Chondrocyte (in vitro differentiated cells): ENCODE measurements at places on chromosomes 12 and 14. TPM values are rescaled to one million over a fixed set of nuclear protein-coding genes. Genes with fewer than 3 reads are reported as not detected.

Gene CMA1
- total RNA-seq: not detected in 3 replicates

Gene ALX1
- 1.4 to 3.3 TPM (median 3.2 TPM) in 3 replicates for total RNA-seq

Gene DCN
- total RNA-seq: 723 to 2,473 TPM (median 743 TPM) in 3 replicates

- H3K27me3 ChIP-seq: peaks cover 12% of the 10 kb centered on the region
- DNase-seq: no peak
- no peaks in the 10 kb centered on the region for H3K36me3 ChIP-seq
- H3K4me1 ChIP-seq: no peaks in the 10 kb centered on the region
These were observed 21.7 kb upstream of the RFC5 start for GRCh38 chr12:117994551-117995438.

DNA sequence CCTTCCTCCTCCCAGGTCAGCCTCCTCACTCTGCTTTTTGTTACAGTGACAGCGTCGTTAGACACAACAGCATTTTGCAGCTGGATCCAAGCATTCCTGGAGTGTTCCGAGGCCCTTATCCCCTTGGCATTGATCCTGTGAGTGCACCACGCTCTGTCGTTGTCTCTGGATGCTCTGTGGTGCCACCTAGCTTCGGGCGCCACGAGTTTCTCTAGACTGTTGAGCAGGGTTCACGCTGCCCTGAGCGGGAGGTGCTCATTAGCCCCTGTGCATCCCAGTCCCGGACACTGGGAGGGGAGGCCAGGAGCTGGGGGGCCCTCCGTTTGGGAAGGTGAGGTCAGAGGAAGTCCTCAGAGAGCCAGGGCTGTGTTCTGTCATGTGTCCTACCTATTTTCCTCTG is 17.3 kb upstream of the DNAH10 start:
- no peaks in the 10 kb centered on the region for H3K4me1 ChIP-seq
- no peak overlapping the region for H3K4me3 ChIP-seq

- H3K4me1 ChIP-seq: peaks cover 22% of the 10 kb centered on the region
- no peak overlapping the region for H3K27ac ChIP-seq
- H3K36me3 ChIP-seq: no peaks in the 10 kb centered on the region
These were observed 36.8 kb upstream of the TUBA1A start for GRCh38 chr12:49225576-49226166.

DNA sequence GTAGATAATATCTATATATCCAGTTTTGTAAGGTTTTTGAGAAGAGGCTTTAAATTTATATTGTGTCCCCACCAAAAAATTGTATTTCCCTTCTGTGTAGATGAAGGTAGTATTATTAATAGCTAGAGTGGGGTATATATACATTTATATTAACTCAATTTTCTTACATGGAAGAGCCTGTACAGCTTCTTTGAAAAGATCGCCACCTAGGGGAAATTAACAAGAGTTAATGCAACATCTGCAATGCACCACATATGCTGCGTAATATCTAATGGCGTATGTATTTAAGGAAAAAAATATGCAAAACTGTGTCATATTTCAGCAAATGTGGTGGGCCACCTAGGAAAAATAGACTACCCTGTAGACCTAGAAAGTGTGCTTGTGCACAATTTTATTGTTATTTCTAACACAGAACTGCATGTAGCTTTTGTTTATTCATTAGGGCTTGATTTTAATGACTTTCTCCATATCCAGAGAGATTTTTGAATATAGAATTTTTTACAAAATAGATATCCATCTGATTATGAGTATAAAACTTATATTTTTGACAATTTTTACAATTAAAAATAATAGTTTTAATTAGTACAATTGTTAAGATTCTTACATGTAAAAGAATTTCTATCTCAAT is 14.0 kb downstream of the CCER1 start:
- no peak overlapping the region for H3K27ac ChIP-seq
- no peaks in the 10 kb centered on the region for H3K36me3 ChIP-seq
- DNase-seq: no peak
- peaks cover 20% of the 10 kb centered on the region for H3K4me1 ChIP-seq

DNA sequence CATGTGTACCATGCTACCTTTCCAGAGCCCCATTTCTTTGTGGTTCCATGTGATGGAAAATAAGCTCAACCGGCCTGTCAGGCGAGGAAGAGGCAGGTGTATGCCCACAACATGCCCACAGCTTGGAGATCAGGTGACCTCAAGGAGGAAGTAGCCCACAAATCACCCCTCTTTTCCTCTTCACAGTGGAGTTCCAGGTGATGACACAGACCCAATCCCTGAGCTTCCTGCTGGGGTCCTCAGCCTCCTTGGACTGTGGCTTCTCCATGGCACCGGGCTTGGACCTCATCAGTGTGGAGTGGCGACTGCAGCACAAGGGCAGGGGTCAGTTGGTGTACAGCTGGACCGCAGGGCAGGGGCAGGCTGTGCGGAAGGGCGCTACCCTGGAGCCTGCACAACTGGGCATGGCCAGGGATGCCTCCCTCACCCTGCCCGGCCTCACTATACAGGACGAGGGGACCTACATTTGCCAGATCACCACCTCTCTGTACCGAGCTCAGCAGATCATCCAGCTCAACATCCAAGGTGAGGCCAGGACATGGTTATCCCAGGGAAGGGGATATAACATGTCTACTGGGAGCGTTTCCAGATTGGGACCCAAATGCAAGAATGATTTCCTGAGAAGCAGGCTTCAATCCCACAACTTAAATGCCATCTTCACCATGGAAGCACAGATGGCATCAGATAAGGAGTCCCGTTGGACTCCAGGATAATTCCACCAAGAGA is 5.5 kb downstream of the TAPBPL start:
- H3K4me1 ChIP-seq: peaks cover 5% of the 10 kb centered on the region
- H3K27me3 ChIP-seq: no peaks in the 10 kb centered on the region
- DNase-seq: no peak
- H3K4me3 ChIP-seq: no peak overlapping the region
- peaks cover 27% of the 10 kb centered on the region for H3K36me3 ChIP-seq
- no peak overlapping the region for H3K27ac ChIP-seq

DNA sequence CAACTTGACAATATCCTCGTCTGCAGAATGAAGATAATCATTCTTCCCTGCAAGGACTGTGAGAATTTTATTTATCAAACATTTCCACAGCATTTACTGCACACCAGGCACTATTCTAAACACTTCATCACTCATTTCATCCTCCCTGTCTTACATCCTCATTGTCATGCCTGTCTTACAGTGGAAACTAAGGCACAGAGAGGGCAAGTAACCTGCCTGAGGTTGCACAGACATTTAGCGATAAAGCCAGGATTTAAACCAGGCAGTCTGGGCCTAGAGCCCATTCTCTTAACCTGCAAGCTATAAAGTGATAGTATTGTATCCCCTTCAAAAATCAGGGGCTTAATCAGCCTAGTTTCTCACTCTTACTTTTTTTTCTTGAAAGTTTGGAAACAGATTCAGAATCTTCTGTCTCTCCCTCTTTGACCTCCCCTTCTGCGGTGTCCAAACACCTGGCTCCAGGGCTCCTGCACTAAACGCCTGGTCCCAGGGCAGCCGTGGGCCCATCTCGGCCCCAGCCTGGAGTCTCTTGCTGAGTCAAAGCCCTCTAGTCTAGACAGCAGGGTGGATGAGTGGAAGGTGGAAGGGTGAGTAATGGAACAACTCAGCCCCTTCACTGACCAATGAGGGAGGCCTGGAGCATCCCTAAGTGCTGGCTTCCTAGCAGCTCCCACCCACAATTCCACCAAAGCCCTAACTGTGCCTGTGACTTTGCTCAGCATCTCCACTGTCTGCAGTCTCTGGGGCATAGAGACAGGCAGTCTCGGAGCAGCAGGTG is 12.5 kb downstream of the ISM2 start:
- DNase-seq: no peak
- no peaks in the 10 kb centered on the region for H3K27me3 ChIP-seq
- H3K27ac ChIP-seq: no peak overlapping the region
- H3K36me3 ChIP-seq: no peaks in the 10 kb centered on the region

DNA sequence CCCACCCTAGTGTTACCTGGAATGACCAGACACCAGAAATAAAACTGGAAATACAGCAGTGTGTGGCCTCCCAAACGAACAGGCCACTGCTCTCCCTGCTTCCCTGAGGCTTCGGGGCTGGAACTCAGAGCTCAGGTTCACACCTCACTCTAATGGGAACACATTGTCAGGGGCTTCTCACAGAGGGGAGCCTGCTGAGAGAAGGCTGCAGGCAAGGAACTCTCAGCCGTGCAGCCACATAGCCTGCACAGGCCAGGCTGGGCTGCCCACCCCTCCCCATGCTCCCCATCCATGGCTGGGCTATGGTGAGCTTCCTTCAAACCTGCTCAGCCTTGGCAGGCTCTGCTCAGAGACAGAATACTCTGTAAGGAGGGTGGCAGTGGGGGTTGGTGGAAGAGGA is 302.5 kb downstream of the EMP1 start:
- no peaks in the 10 kb centered on the region for H3K36me3 ChIP-seq
- H3K27me3 ChIP-seq: peaks cover 22% of the 10 kb centered on the region
- H3K4me3 ChIP-seq: no peak overlapping the region
- H3K4me1 ChIP-seq: no peaks in the 10 kb centered on the region
- DNase-seq: no peak

GRCh38 chr14:27390155-27390554 is 792.3 kb upstream of the NOVA1 start:
- H3K27ac ChIP-seq: no peak overlapping the region
- peaks cover 12% of the 10 kb centered on the region for H3K4me1 ChIP-seq
- no peak overlapping the region for H3K4me3 ChIP-seq
- H3K36me3 ChIP-seq: no peaks in the 10 kb centered on the region

DNA sequence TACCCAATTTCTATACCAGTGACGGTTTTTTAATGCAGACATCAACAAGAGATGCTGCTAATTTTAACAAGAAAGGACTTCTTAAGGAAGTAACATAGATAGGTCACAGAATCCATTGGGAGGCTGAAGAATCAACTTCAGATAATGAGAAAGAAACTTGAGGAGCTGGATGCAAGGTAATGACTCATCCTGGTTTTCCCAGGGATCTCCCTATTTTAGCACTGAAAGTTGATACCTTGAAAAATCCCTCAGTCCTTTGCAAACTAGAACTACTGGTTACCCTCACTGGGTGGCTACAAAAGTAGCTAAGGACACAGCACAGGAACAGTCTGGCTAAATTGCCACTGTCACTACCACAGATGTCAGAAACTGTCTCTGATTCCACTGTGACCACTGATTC is 561.9 kb downstream of the FLRT2 start:
- DNase-seq: no peak
- H3K27ac ChIP-seq: no peak overlapping the region
- no peak overlapping the region for H3K4me3 ChIP-seq
- H3K4me1 ChIP-seq: no peaks in the 10 kb centered on the region

DNA sequence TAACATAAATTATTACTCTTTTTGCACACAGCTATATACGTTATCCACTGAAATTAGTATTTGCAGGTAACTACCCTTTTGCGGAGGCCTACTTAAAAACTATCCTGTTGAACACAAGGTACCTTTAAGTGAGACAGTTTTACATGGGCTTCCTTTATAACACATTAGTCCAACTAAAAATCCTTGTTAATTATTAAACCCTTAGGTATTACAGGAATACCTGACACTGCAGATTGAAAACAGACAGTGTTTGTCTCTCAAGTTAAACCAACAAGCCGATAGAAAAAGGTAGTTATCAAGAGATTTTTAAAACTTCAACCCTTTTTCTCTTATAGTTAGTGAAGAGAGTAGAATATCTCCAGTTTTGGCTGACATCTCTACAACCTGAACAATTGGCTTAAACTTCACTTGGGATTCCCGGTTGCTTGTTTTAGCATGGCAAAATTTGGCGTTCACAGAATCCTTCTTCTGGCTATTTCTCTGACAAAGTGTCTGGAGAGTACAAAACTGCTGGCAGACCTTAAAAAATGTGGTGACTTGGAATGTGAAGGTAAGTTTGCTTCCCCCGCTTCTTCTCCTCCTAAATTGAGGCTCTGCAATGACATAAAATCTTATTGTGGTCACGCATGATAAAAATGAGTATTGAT is at the start of gene MIA2:
MIA2 (plus strand) TSS at position 236 of the 647 bp plus-strand sequence; CDS start at position 436, 200 bp downstream.
- H3K27me3 ChIP-seq: no peaks in the 10 kb centered on the region
- peaks cover 9% of the 10 kb centered on the region for H3K4me1 ChIP-seq

DNA sequence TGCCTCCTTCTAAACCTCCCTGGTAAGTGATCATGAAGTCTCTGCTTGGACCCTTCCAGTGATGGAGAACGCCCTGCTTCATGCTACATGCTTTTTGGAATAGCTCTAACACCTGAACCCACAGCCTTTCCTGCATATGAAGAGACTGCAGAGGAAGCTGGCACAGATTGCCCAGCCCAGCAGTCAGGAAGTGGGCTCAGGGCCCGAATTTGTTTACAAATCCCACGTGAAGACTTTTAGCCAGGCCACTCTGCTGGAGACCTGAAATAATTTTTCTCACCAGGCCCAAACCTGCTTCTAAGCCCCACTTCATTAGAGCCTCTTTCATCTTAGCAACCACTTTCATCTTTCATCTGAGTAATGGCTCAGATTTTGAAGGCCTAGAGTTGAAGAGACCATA is 22.9 kb downstream of the RTN1 start:
- no peaks in the 10 kb centered on the region for H3K36me3 ChIP-seq
- no peak overlapping the region for H3K4me3 ChIP-seq
- no peak for DNase-seq
- H3K27me3 ChIP-seq: peaks cover 22% of the 10 kb centered on the region
- no peaks in the 10 kb centered on the region for H3K4me1 ChIP-seq

DNA sequence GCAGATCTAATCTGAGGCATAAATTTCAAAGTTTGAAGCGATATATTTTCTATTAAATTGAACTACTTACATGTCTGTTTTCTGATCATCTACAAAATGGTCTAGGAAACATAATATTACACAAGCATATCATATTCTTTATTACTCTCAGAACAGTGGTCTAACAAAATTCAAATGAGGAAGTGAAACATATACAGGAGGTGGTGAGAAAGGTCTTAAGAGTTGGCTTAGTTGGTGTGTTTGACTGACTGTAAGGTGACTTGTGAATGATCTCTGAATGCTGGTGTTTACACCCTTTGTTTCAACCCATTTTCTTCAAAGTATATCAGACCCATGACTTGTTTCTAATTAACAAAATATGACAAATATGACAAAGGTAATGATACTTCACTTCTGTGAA is 1156.8 kb downstream of the SLC16A7 start:
- no peak overlapping the region for H3K27ac ChIP-seq
- H3K4me3 ChIP-seq: no peak overlapping the region
- H3K27me3 ChIP-seq: no peaks in the 10 kb centered on the region

GRCh38 chr14:76848879-76849278 is 22.7 kb downstream of the LRRC74A start:
- no peaks in the 10 kb centered on the region for H3K4me1 ChIP-seq
- no peak overlapping the region for H3K4me3 ChIP-seq
- H3K27me3 ChIP-seq: peaks cover 23% of the 10 kb centered on the region
- H3K36me3 ChIP-seq: no peaks in the 10 kb centered on the region
- H3K27ac ChIP-seq: no peak overlapping the region
- DNase-seq: no peak

GRCh38 chr12:50661300-50662115 is 102.4 kb upstream of the ATF1 start:
- peaks cover 33% of the 10 kb centered on the region for H3K4me1 ChIP-seq
- H3K36me3 ChIP-seq: no peaks in the 10 kb centered on the region
- no peaks in the 10 kb centered on the region for H3K27me3 ChIP-seq
- H3K4me3 ChIP-seq: no peak overlapping the region
- no peak overlapping the region for H3K27ac ChIP-seq
- no peak for DNase-seq

- no peak for DNase-seq
- no peaks in the 10 kb centered on the region for H3K4me1 ChIP-seq
- H3K4me3 ChIP-seq: no peak overlapping the region
- no peaks in the 10 kb centered on the region for H3K36me3 ChIP-seq
- H3K27me3 ChIP-seq: peaks cover 10% of the 10 kb centered on the region
These were observed 406.6 kb upstream of the SYT1 start for GRCh38 chr12:78457938-78458337.
